T-helper 2 cell (primary cell): ENCODE measurements at places on chromosomes 12 and 14.

- DNase-seq, result no peak
These were observed 120.4 kb upstream of the TMCC3 start for GRCh38 chr12:94770791-94771190.

- no peak for DNase-seq
These were observed 232.1 kb upstream of the TBX3 start for GRCh38 chr12:114916124-114916523.

- no peak for DNase-seq
These were observed 160.4 kb downstream of the TBX5 start for GRCh38 chr12:114245555-114245954.

GRCh38 chr12:97984974-97985580 lies 522.5 kb downstream of the RMST start:
- no peak for DNase-seq

GRCh38 chr14:38404616-38405015 lies 148.7 kb upstream of the CLEC14A start:
- no peak for DNase-seq

- DNase-seq, result no peak
These were observed 175.5 kb downstream of the MED13L start for GRCh38 chr12:116101991-116102390.

- DNase-seq, result no peak
These were observed 12.5 kb downstream of the GALNT6 start for GRCh38 chr12:51378749-51379148.

- DNase-seq, result no peak
These were observed 38.1 kb upstream of the LMNTD1 start for GRCh38 chr12:25591144-25591543.

DNA sequence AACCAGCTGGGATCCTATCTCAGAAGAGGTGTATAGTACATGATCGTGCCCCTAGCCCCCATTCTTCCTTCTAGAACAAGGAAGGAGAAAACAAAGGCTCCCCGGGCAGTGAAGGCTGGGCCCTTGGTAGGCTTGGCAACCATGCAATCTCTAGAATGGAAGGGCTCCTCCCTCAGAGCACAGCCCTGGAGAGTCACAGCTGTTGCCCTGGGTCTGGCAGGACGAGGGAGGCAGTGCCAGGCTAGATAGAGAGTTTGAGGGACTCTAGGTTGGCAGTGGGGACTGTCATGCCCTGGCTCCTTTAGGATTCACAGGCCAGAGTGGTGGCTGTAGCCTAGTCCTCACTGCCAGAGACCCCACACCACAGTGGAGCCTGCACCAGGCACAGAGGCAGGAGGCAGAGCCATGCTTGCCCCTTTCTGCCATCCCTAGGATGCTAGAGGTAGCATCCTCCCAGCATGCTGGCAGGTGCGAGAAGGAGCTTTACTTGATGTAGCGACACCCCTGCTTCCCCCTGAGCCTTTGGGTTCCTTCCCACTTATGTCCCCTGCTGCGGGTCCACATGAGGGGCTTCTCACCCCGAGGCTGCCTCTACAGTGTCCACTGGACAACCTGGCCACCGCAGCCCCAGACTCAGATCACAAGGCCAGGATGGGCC lies 33.4 kb upstream of the CIPC start:
- no peak for DNase-seq

GRCh38 chr12:76080729-76081415 lies 3.6 kb downstream of the NAP1L1 start:
- no peak for DNase-seq

DNA sequence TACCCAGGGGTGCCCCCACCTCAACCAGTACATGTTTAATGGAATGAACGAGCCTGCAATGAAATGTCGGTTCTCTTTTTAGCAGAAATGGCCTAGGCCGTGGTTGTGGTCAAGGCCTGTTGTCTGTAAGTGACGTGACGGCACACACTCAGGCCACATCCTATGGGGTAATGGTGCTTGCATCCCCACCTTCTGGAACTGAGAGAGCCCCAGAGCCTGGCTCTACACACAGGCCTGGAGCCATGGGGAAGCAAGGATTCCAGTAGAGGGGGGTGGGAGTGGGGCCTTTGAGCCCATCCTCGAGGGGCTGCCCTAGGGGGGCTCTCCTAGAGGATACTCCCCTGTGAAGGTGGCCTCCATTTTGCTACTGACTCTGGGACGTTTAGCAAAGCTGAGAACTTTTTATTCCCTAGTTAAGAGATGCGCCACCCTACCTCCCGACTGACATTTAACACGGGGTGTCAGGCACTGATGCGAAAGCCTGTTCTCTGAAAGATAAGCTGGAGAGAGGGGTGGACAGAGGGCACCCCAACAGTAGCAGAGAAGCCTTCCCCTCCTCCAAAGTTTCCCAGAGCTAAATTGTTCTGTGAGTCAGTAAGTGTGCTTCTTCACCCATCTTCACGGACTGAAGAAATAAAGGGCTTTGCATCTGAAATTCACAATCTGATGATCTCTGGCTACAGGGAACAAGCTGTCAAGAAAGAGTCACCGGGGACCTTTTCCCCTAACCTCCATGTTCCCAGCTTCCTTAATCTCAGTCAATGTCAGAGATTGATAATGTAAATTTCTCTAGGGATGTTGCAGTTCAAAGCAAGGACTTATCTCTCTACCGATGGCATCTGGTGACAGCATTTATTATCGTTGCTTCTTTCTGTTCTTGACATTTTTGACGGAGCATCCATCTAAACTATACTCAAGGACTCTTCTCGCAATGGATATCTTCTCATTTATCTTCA lies 6.8 kb downstream of the RIN3 start:
- no peak for DNase-seq

GRCh38 chr14:37709419-37710195 lies 114.2 kb downstream of the TTC6 start:
- DNase-seq, result no peak

GRCh38 chr12:21324551-21324950 lies 10.2 kb downstream of the SLCO1A2 start:
- no peak for DNase-seq

- DNase-seq, result no peak
These were observed 29.0 kb upstream of the AMN start for GRCh38 chr14:102893452-102893851.

GRCh38 chr12:101920906-101921305 lies 43.5 kb downstream of the DRAM1 start:
- no peak for DNase-seq

- no peak for DNase-seq
These were observed 401.4 kb downstream of the ZFP36L1 start for GRCh38 chr14:68391311-68392014.

DNA sequence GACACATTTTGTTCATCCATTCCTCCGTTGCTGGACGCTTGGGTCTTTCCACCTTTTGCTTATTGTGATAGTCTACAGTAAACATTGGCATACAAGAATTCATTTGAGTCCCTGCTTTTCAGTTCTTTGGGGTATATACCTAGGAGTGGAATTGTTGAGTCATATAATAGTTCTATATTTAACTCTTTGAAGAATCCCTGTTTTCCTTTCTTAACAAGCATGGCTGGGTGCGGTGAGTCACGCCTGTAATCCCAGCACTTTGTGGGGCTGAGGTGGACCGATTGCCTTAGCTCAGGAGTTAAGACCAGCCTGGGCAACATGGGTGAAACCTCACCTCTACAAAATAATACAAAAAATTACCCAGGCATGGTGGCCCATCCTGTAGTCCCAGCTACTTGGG lies 75.4 kb downstream of the CCDC92 start:
- DNase-seq, result no peak

GRCh38 chr12:78540606-78541336 lies 323.8 kb upstream of the SYT1 start:
- no peak for DNase-seq

DNA sequence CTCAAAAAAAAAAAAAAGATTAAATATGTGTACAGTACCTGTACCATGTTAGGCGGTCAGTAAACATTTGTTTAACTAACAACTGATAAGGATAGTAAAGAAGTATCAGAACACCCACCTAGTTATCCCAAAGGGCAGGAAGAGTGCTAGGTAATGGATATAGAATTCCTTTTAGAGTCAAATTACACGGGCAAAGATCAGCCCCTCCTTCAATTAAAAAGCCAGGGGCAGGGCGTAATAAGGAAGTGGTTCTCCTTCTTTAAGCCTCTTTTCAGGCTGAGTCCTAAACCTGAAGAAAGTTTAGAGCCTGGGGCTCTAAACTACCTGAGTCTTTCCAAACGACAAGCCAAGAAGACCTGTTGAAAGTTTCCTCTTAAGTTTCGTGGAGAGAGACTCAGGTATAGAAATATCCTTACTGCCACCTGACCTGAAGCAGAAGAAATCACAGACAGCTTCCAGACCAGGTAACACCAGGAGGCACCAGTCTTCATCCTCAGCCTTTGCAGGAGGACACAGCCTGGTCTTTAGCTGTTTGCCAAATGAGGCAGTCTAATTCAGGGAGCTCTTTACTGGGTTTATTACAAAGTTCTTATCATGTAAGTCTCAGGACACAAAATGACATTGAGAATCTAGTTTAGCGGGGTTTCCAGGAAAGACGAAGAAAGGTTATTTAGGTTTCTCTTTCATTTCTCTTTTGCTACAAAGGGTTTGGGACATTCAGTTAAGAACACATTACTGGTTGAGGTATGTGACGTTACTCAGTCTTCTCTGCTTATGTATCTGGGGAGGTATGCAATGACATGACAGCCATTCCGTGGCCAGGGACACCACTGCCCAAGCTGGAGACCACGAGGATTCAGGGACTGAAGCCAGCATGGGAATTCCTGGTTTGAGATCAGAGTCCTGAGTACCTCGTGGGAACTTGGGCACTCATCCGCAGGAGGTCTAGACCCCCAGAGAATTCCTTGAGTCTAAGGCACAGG lies at the start of gene BCL2L14:
Gene BCL2L14, plus strand, starts transcription at position 266 of the 983 bp plus-strand sequence. CDS start 8,367 bp downstream, outside the sequence.
- no peak for DNase-seq

GRCh38 chr14:91947475-91948184 lies at the start of gene FBLN5:
Gene FBLN5 (minus strand): TSS chr14:91947694. CDS start chr14:91947229, 465 bp downstream.
- DNase-seq, result peak; percentile 6

DNA sequence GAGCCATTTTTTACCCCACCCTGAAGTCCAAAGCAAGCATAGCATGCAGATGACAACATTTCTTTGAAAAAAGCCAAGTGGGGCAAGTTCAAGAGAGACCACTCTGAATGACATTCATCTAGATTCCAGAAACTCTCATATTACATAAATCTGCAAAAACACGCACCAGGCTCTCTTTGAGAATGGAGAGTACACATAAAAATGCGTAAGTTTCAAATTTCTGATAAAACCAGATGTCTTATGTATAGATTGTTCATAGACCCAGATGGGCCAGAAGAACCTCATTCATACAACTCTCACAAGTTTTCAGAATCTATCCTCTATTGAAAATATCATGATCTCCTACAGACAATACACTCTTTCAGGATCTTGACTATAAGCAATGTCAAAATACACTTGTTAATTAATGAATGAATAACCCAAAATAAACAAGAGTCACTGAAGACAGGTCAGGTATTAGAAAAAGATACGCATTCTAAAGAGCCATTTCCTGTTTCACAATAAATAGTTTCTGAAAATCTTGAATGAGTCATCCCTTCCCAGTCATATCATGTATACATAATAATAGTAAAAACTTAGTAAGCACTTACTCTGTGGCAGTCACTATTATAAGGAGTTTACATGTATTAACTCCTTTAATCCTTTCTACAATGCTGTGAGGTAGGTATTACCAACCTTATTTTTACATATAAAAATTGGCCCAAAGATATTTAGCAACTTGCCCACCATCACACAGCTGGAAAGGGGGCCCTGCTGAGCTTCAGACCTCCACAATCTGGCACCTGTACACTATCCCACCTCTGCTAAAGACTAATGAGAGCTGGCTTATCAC lies 72.0 kb downstream of the PPP2R5E start:
- no peak for DNase-seq

DNA sequence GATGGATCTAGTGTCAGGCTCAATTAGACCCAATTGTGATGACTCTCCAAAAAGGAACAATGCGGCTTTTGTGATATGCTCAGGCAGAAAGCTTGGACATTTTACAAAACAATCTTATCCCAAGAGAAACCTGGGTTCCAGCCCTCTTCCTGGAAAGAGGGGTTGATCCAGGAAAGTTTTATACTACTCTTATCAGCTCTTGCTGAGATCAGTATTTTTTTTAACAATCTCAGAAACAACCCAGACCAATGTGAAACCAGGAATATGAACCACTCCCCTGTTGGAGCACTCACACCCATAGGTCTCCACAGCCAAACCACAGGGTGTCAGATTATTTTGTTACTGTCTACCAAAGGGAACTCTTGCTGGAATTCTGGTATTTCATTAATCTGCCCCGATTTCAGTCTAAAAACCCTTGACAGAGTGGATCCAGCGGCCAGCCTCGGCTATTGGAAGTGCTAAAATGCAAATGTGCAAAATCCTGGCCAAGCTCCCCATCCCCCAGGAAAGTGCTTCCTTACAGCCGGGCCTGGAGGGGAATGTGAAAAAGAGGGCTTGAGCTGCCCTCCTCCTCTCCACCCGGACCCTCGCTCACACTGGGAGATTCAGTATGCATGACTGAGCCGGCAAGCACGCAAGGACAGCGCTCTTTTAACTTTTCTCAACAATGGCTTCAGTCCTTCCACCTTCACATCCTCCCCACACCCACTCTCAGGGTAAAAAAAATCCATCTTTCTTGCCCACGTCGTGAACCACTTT lies 4.0 kb downstream of the FBXL14 start:
- no peak for DNase-seq

DNA sequence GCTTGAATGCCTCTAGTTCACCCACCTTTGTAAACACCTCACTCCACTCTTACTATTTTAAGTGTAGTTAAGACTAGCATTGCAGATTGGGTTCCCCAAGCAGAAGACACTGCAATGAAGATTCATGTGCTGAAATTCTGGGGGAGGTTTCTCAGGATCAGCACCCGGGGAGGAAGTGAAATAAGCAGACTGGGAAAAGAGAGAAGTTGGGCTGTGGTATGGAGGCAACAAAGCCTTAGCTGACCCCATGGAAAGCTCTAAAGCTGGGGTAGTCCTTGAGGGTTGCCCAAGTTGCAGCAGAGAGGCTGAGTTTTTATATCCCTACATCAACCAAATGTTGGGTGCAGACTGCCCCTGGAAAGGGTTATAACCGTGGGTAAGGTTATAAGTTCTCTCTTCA lies 23.9 kb upstream of the IGF1 start:
- DNase-seq, result no peak

DNA sequence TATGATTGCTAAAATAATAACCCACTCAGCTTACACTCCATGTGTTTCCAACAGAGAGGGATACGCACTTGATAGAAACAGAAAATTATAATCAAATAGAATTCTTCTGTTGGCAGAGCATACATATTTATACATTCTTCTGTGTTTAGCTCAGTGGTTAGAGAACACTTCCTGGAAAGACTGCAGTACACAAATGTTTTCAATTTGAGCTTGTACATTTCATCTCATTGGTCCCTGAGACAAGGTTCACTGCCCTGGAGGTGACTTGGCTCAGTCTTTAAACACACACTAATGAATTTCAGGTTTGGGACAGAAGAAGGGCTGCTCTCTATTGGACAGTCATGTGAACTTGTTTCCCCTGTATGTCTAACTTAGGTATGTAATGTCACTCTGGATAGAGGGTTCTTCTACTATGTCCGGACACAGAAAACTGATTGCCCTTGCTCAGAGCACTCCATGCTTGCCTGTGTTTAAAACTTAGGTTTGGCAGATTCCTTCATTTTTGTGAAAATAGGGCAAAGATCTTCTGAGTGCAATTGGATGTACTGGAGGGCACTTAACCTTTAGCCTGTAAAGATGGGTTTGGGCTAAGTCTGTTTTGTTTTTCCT lies 22.9 kb downstream of the PROX2 start:
- DNase-seq, result no peak
